NCI-H2081 treated with DMSO at 0.1 percent for 48 hours (cell line): ENCODE measurements at places on chromosomes 2 and 18.

DNA sequence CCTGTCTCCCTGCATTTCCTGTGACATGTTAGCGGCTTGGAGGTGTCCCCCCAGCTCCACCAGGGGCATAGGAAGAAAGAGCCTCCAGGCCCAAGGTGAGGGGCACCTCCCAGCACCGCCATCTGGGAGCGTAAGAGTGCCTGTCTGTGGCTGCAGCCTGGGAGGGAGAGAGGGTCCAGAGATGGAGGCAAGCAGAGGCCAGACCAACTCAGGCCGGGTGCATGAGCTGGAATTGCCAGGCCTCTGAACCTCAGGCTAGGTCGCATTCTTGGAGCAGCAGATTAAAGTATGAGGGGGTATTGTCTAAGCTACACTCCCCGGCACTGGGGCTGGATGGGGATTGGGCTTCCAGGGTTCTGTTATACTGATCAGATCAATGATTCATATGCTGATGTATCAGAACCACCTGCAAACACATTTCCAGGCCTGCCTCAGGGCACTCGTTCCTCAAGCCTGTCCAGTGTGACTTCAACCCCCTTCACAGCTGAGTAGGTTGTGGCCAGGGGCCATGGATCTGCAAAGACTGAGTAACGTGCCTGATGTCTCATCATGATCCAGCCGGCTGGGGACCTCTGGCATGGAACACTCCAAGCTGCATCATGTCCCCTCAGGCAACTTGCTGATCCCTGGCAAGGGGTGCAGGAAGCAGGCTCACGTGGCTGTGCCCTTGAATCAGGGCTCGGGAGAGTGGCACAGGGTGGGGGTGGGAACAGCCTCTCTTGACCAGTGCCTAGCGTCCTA is 73.2 kb downstream of the HS1BP3 start:
- DNase-seq, result no peak

- no peak for DNase-seq
These were observed 1668.7 kb downstream of the SUCLG1 start for GRCh38 chr2:82790206-82791021.

- DNase-seq, result no peak
These were observed 5.2 kb downstream of the TMEM127 start for GRCh38 chr2:96260387-96261260.

DNA sequence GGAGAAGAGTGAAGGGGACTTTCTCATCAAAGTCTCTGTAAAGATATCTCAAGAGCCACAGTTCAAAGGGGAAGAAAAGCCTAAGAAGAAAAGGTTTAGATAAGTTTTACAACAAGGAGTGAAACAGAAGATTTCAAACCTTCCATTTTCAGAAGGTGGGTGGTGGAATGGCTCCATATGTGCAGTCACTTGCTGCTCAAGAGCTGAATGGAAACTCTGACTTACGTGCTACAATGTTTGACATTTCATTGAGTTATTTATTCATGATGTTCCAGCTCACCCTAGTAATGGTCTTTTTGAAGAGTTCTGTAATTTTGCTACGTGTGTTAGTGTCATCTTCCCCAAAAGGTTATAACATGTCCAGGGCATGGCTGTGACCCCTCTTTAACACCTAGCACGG is 21.7 kb downstream of the LCT start:
- no peak for DNase-seq

GRCh38 chr18:941331-941730 is 36.7 kb downstream of the ADCYAP1 start:
- no peak for DNase-seq

- DNase-seq, result no peak
These were observed 259.8 kb upstream of the CXCR4 start for GRCh38 chr2:136377423-136378382.

- DNase-seq, result no peak
These were observed 18.1 kb downstream of the PPM1B start for GRCh38 chr2:44186810-44187209.

DNA sequence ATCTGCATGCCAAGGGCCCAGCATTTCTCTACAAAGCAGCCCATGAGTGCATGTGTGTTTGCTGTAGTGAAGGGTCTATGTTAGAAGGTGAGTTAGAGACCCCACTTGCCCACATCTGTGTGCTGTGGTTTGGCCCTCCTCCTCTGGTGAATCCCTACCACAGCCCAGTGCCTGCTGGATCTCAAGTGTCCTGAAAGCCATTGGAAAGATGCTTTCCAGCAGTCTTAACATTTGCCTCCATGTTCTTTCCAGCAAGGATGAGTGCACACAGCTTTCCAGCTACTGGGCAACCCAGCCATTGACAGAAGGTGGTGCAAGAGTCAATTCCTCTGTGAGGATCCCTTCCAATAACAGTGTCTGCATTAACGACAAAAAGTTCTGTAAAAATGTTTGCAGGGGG is 13.6 kb downstream of the CRIM1 start:
- DNase-seq, result no peak
